ENCODE measurements at places on chromosomes 1 and 21.

- DNase-seq, result no peak
Observed at GRCh38 chr21:36127250-36127904, 7.5 kb upstream of the CBR3 start.

GRCh38 chr1:56399326-56399725 lies 180.0 kb downstream of the PLPP3 start:
- no peak for DNase-seq

- no peak for DNase-seq
Observed at GRCh38 chr1:176619261-176619660, 156.3 kb downstream of the PAPPA2 start.

GRCh38 chr21:15406791-15407190 lies 323.0 kb upstream of the USP25 start:
- no peak for DNase-seq

GRCh38 chr1:47592296-47593012 lies 154.6 kb downstream of the FOXD2 start:
- DNase-seq, result no peak

GRCh38 chr1:194279975-194280374 lies 1093.6 kb upstream of the B3GALT2 start:
- DNase-seq, result no peak

GRCh38 chr1:209884249-209884648 lies 53.8 kb upstream of the SYT14 start:
- DNase-seq, result no peak

- DNase-seq, result no peak
Observed at GRCh38 chr1:235006132-235006721, 122.4 kb downstream of the TOMM20 start.

GRCh38 chr1:150259217-150259616 lies 1.6 kb downstream of the CA14 start:
- no peak for DNase-seq

GRCh38 chr1:228830954-228831481 lies 95.7 kb downstream of the RHOU start:
- DNase-seq, result no peak

- DNase-seq, result no peak
Observed at GRCh38 chr1:232586679-232587078, 43.3 kb downstream of the SIPA1L2 start.

- DNase-seq, result peak; percentile 50
Observed at GRCh38 chr1:205598841-205599668, 32.8 kb downstream of the ELK4 start.

DNA sequence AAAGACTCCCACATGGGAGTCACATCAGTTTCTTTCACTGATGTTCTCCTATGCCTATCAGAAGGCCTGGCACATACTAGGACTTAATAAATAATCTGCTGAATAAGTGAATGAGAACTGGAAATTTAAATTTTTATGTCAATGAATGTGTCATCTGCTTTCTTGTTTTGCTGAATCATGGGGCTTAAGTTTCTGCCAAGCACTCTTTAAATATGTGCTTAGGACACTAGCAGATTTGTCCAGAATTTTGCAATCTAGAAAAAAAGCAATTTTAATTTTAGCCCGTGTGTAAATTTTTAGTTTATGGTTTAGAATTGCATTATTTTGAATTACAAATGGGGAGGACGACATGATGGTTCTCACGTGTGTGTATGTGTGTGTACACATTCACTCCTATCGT lies 803.1 kb downstream of the USP25 start:
- DNase-seq, result no peak

GRCh38 chr1:7694600-7695496 lies 76.2 kb upstream of the VAMP3 start:
- DNase-seq, result no peak

DNA sequence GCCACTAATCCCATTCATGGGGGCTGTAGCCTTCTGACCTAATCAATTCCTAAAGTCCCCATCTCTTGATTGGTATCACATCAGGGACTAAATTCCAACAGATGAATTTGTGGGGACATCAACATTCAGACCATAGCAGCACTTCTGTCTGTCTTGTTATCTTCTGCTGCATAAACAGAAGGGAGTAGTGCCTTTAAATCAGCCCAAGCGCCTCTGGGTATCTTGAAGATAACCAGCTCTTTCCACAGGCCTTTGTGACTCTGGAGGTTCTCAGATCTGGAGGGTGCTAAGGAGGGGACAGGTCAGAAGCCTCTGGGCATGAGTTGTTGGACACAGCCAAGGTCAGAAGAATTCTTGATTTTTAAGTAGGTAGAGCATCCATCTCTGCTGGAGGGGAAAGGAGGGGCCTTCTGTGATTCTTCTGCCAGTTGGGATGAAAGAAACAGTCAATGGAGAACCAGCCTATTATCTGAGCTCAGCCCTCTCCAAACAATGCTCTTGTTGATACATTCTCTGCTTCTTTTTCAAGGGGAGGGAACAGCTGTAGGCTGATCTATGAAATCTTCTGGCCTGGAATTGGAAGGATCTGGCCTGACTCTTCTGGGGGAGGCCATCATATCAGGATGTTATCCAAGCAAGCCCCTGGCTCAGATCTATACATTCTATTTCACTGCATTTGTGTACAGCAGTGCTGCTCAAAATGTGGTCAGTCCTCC lies 31.3 kb upstream of the LRIG2 start:
- no peak for DNase-seq

DNA sequence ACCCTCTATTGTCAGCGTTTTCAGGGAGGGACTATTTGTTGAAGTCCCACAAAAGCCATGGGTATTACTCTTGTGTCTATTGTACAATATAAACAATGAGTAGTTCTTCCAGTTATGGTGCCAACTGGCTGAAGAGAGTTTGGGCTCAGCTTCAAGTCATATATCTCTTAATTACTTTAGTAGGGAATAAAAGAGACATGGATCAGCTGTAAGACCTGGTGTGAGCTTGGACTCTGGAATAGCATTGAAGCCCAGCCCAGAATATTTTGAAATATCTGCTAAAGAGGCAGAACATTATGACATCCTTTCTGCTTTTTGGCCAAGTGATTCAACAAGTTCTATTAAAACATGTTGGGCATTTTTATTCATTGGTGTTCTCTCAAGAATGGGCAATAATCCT lies 224.9 kb downstream of the BACH1 start:
- no peak for DNase-seq

GRCh38 chr1:110643879-110644472 lies 30.8 kb downstream of the KCNA3 start:
- no peak for DNase-seq

DNA sequence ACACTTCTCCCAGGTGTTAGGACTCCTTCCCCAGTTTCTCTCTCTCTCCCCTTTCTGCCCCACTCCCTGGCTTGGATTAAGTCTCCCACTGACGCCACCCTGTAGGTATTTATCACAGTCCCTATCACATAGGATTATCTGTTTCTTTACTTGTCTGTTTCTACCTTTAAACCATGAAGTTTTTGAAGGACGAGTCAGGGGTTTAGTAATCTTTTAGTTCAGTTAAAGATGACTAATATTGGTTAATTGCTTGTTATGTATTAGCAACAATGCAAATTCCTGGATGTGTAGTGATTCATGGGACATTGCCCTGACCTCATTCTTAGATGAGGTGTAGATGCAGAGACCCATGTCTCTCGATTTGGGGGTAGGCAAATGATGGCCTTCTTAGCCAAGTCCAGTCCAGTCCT lies 6.4 kb downstream of the LAMC1 start:
- DNase-seq, result no peak

DNA sequence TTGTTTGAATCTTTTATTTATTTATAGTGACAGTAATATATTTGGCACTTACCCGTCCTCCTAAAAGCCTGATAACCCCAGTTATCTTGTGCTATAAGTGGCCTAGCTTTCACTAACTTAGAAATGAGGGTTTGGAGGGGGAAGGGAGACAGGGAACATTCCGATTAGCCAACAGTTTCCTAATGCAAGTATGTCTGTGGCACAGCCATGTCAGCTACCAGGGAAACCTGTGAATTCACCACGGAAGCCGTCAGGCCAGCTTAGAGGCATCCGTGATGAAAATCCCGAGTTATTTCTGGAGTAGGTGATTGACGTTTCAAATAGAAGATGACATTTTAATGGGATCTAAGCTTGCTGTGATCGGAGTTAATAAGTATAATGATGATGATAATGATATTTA lies 39.4 kb upstream of the BCL10 start:
- DNase-seq, result no peak

DNA sequence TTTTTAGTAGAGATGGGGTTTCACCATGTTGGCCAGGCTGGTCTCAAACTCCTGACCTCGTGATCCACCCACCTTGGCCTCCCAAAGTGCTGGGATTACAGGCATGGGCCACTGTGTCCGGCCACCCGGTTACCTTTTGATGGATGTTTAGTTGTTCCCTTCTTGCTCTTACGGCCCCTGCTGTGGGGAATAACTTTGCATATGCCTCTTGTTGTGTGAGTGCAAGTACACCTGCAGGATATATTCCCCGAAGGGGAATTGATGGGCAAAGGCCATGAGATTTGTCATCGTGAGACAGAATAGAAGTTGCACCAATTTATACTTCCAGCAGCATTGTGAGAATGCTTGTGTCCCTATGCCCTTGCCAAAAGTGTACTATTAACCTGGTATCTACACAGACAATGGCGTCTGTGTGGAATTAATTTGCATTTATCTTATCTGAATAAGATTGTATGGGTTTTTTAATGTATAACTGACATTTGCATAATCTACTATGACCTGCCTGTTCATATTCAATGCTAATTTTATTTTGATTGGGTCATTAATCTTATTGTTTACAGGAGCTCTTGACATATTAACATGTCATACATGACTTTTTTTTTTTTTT lies 8.1 kb downstream of the IL6R start:
- no peak for DNase-seq

DNA sequence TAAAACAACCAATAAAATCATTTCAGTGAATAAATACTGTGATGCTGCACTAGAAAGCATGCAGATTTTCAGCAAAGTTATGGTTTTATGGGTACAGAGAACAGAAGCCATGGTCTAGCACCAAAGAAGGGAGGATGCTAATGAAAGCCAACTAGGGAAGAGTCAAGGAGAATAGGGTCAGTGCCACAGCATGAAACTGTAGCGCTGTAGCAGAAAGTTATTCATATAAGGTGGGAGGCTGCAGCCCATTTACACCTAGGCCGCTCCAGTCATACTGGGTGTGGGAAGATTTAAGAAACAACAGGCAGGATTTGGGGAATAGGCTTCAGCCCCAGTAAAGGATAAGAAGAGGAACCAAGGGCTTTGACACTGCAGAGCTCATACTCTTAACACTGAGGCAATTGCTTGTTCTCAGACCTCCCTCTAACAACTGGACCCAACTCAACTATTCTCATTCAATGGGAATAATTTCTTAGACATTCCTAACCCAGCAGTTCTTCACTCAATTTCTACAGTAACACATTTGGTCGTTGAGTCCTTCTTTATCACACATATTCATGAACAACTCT lies 4.4 kb downstream of the IFI16 start:
- DNase-seq, result no peak

- DNase-seq, result no peak
Observed at GRCh38 chr1:100972185-100972584, 53.4 kb downstream of the DPH5 start.

DNA sequence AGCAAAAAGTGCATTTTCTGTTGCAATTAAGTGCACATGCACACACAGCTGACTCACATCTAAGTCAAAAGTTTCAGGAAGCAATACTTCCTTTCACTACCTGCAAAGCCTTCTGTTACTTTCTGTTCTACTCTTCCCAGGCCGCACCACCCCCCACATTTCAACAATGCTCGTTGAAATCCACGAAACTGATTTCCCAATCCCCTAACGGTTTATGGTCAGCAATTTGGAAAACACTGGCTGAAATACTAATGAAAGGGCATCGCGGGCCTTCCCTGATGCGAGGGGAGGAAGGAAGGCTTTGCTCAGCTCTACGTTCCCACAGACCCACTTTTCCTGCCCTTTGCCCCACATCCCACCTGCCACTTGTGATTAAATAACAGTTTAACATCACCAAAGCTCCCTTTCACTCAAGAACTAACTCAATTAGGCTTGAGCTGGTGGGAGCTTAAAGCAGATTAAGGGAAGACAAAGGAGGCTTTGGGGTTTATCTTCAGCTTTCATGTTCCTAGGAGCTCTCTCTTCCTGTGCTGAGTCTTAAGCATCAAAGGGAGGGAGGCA lies 243.2 kb upstream of the RAB4A start:
- DNase-seq, result no peak

GRCh38 chr1:21045351-21045750 lies 131.3 kb downstream of the EIF4G3 start:
- DNase-seq, result no peak

DNA sequence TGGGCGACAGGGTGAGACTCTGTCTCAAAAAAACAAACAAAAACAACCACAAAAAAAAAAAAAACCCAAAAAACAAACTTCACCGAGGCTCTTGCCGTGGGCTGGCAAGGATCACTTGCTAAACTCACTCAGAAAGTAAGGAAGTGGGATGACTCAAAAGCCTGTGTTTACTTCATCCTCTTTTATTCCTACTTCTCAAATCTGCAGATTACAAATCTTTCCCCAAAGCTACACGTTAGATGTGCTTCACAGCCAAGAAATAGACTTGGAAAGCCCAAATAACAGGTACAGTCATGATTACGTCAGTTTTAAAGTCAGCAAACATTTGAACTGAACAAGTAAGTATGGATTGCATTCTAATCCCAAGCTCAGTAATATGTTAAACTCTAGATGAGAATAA lies 359.3 kb downstream of the ADGRL2 start:
- no peak for DNase-seq

DNA sequence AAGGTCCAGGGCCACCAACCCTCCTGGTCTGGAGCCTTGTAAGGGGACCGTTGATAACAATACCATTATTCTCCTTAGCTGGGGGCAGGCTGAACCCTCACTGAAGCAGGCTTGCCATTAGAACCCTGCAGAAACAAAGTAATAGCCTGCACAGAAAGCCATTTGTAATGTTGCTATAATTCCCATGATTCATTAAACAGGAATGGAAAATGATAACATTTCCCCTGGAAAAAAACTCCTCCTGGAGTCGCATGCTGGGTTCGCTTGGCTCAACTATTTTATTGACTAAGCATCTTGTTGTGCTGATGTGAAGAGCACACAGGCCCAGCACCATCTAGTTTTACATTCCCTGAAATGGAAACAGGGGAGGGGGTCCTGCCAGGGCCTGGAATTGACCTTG lies 155.6 kb upstream of the CSF3R start:
- DNase-seq, result no peak

DNA sequence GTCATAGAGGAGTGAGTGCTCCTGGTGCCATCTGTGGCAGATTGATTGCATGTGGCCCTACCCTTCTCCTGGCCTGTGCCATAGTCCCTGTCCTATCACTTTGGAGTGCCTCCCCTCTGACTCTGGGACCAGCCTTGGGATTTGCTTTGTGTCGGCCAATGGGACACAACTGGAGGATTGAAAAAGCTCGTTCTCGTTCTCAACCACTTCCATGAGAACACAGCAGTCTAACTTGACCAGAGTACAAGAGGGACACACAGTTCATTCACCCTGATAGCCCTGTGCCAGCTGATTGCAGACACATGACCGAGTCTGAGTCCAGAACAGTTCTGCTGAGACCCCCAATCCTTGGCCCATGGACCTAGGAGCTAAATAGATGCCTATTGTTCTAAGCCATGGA lies 47.8 kb downstream of the C1orf198 start:
- DNase-seq, result no peak

DNA sequence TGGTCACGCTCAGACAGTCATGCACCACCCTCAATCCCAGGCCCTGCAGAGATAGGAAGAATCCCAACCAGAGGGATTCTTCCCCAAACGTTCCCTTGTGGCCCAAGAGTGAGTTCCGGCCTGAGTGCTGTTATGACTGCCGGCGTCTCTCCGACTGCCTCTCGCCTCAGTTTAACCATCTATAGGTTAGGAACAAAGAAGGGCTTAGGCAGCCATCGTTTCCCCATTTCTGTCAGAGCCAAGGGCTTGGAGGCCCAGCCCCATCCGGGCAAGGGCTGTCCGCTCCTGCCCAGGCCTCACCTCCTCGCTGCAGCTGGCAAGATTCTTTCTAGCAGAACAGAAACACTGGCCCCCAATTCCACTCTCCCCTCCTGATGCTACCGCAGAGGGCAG lies 58.7 kb downstream of the STUM start:
- no peak for DNase-seq

All from endothelial cell (in vitro differentiated cells).